Testis (tissue), 5 donors: ENCODE measurements at places on chromosomes 1 and 21.
A peak's percentile ranks its signal among the peaks of the same experiment; 100 is the strongest.

DNA sequence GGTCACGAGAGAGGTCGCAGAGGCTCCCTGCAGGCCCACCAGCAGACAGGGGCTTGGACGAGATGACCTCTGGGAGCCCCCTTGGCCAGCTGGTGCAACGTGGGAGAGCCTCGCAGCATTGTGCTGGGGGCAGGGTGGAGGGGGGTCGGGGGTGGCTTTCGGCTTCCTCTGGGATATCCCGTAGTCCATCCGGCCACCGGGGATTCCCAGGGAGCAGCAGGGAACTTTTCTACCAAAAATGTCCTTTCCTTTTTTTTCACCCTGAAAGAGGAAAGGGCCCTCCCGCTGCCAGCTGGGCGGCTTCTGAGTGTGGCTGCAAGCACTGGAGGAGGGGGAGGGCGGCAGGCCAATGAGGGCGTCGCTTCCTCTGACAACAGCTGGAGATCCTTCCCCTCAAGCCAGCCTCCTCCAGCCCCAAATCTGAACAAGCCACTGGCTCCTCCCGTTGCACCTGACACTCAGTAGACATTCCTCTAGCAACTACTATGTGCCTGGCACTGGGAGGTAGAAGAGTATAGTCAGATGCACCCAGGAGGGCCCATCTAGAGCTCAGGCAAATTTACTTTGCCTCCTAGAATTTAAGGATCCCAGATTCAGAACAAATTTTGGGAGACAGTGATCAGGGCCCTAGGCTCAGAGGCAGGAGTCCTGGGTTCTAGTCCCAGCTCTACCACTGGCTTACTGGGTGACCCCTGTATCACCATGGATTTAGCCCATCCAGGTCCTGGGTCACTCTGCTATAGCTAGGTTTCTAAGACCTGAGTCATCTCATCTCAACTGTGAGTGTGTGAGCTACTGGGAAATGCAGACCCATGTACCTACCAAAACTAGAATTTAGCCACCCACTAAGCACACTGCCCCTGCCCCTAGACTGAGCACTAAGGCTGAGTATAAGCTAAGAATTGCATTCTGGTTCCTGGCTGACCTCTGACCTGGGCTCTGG is 2.7 kb downstream of the MOB3C start:
- peak; percentile 94 for DNase-seq

GRCh38 chr1:183702087-183702812 is 49.1 kb upstream of the APOBEC4 start:
- no peak for DNase-seq

- no peak for DNase-seq
Observed at GRCh38 chr1:59305188-59305587, 8.3 kb downstream of the FGGY start.

DNA sequence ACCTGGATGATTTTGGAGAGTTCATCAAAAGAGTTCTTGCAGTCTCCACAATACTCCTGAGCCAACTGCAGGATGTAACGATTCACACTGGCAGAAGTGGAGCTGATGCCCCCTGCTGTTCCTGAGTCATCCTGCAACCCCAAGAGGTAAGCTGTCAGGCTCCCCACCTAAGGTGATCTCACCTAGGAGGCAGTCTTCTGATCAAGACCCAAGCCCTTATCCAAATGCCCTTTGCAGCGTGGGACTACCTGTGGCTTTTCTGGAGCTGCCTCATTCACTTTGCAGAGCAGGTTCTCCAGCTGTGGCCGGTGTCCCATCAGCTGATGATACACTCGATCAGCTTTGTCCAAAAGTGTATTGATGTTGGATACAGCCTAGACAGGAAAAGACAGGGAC is 96.4 kb downstream of the UBR4 start:
- DNase-seq, result peak; percentile 42

GRCh38 chr1:209567698-209568175 is 15.8 kb upstream of the CAMK1G start:
- DNase-seq, result no peak
